Spinal cord (tissue), 10 donors: ENCODE measurements at places on chromosomes 5 and 9. TPM values are rescaled to one million over a fixed set of nuclear protein-coding genes. Genes with fewer than 3 reads are reported as not detected.

NDST1 gene
- 81.1 TPM for polyA plus RNA-seq

- DNase-seq = no peak
Observed at GRCh38 chr5:36155291-36155690, 3.4 kb downstream of the SKP2 start.

DNA sequence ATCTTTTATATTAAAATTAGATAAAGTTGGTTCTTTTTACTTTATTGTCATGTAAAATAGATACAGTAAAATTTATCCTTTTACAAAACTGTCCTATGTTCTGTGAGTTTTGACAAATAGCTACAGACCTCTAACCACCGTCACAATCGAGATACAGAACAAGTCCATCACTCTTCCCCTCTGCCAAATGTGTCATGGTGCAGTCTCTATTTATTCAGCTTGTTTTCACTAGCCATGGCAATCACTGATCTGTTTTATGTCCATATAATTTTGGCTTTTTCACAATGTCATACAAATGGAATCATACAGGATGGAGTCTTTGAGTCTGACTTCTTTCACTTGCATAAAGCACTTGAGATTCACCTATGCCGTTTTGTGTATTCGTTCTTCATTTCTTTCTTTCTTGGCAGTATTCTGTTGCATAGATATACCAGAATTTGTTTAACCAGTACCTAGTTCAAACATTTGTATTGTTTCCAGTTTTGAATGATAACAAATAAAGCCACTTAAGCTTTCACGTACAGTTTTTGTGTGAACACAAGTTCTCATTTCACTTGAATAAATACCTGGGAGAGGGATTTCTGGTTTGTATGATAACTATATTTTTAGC, 273.2 kb upstream of the MPDZ start:
- no peak for DNase-seq

DNA sequence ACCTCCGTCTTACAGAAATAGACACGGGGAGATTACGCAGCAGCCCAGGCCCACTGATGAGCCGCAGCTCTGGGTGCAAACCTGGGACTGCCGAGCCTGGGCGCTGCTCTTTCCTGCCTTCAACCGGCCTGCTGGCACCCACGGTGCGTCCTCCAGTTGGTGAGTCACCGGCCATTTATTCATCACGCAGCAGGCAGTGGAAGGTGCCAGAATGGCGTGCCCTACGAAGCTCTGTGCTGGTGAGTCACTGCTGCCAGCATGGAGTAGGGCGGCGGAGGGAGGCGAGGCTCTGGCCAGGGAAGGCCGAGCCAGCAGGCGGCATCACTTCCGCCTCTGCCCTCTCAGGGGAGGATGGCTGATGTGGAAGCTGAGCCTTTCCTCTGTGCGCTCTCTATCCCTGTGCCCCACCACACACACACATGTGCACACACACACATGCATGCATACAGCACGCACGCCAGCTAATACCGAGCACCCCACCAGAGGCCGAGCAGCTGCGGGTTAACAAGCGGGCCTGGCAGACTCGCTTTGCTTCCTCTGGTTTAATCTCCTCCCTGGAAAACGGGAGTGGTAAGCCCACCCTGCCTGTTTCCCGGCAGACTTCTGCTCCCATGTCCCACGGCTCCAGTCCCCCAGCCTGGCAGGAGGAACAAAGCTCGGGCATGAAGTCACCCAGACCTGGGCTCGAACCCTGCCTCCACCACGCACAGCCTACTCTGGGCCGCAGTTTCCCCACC, 39.2 kb downstream of the OLFM1 start:
- no peak for DNase-seq

GRCh38 chr9:34513567-34514214, 9.1 kb downstream of the ENHO start:
- no peak for DNase-seq

DNA sequence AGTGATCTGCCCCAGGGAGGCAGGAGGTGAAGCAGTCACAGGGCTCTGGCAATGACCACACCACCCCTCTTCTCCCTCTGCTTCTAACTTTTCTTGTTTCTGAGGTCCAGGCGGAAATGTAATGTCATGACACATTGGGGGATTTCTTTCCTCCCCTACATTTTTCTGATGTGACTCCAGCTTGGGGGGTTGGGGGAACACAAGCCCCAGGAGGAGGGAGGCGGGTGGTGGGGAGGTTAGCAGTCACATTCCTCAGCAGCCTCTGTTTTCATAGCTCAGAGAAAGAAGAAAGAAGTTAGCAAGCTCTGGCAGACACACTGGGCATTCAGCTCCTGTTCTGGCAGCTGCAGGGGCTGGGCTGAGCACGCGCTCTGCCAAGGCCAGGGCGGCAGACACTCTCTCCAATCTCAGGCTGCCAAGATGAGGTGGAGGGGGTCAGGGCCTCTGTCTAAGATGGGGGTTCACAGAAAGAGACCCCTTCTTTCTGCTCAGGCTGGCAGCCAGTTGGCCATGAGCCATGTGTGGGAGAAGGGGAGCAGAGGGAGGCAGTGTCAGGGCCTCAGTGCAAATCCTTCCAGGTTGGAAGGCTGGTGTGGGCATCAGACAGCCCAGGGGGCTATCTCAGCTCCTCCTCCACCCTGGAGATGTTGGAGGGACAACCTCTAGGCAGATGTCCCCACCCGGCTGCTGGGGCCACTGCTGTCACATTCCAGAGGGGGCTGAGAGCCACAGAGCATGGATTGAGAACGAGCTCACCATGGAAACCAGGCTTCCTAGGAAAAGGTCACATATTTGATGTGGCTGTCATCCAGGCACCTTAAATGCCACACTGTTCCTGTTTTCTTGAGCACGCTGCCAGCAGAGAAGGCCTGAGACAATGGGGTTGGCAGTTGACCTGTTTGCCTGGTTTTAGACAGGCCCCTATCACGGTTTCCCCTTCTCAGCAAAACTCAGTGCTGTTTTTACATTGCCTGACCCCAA, 20.1 kb upstream of the PFDN1 start:
- DNase-seq = peak; percentile 47
